ENCODE measurements at places on chromosomes 6 and 20. TPM values are rescaled to one million over a fixed set of nuclear protein-coding genes. Genes with fewer than 3 reads are reported as not detected.
A peak's percentile ranks its signal among the peaks of the same experiment; 100 is the strongest.

- DNase-seq: no peak
- no peaks in the 10 kb centered on the region for H3K4me1 ChIP-seq
- H3K27ac ChIP-seq: no peak overlapping the region
- no peaks in the 10 kb centered on the region for H3K36me3 ChIP-seq
Measured at GRCh38 chr6:151731313-151731712, 76.2 kb upstream of the ESR1 start.

DNA sequence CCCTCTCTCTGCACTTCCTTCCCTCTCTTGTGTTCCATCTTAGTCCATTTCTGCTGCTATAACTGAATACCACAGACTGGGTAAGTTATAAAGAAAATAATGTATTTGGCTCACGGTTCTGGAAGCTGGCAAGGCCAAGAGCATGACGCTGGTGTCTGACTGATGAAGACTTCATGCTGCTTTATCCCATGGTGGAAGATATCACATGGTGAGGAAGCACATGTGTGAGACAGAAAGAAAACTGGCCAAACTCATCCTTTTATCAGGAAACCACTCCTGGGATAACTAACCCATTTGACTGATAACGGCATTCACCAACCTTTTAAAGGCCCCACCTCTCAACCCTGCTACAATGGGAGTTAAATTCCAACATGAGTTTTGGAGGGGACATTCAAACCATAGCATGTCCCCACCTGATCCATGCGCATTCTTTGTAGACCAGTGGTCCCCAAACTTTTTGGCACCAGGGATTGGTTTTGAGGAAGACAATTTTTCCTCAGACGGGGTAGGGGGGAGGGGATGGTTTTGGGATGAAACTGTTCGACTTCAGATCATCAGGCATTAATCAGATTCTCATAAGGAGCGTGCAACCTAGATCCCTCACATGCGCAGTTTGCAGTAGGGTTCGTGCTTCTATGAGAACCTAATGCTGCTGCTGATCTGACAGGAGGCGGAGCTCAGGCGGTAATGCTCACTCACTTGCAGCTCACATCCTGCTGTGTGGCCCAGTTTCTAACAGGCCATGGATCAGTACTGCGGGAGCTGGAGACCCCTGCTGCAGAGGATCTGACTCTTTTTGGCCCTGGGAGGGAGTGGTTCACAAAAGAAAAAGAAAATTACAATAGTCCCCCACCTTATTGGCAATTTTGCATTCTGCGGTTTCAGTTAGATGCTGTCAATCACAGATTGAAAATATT is 71.7 kb upstream of the RNF24 start:
- no peak overlapping the region for H3K4me3 ChIP-seq
- peaks cover 29% of the 10 kb centered on the region for H3K4me1 ChIP-seq
- H3K36me3 ChIP-seq: no peaks in the 10 kb centered on the region
- no peak for DNase-seq
- no peak overlapping the region for H3K27ac ChIP-seq

- H3K36me3 ChIP-seq: peaks cover 52% of the 10 kb centered on the region
- no peak overlapping the region for H3K4me3 ChIP-seq
- H3K27me3 ChIP-seq: no peaks in the 10 kb centered on the region
- H3K4me1 ChIP-seq: no peaks in the 10 kb centered on the region
- no peak overlapping the region for H3K27ac ChIP-seq
Measured at GRCh38 chr20:57372581-57373350, 18.4 kb upstream of the RBM38 start.

Gene GSTA2
- total RNA-seq: not detected

Gene OSTM1
- total RNA-seq: 72.8 TPM

DNA sequence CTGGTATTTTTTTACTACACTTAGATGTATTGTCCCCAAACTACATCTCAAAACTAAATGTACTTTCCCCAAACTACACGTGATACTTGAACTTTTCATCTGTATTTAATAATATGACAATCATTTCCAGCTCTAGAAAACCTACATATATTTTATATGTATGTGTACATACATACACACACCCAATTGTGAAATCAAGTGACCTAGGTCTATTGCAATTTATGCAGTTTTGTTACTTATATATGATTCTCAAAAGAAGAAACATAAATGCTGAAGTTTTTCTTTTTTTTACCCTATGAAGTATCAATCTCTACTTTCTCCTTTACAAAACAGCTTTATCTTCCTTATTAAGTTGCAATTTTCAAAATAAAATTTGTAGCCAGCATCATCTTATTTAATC is 4.7 kb downstream of the ADNP start:
- H3K36me3 ChIP-seq: peaks cover 30% of the 10 kb centered on the region
- peaks cover 17% of the 10 kb centered on the region for H3K4me1 ChIP-seq
- no peak for DNase-seq
- H3K4me3 ChIP-seq: no peak overlapping the region
- H3K27me3 ChIP-seq: no peaks in the 10 kb centered on the region
- H3K27ac ChIP-seq: no peak overlapping the region

Gene ALDH8A1
- total RNA-seq: 0.41 TPM

GRCh38 chr20:50837532-50838321 is 42.9 kb downstream of the BCAS4 start:
- H3K36me3 ChIP-seq: no peaks in the 10 kb centered on the region
- H3K27me3 ChIP-seq: no peaks in the 10 kb centered on the region
- DNase-seq: peak; percentile 94
- H3K4me3 ChIP-seq: peak overlapping the region; percentile 5
- peaks cover 18% of the 10 kb centered on the region for H3K4me1 ChIP-seq
- peak overlapping the region; percentile 23 for H3K27ac ChIP-seq

GRCh38 chr6:137852346-137852745 is 14.7 kb upstream of the TNFAIP3 start:
- H3K27me3 ChIP-seq: no peaks in the 10 kb centered on the region
- H3K27ac ChIP-seq: no peak overlapping the region
- H3K4me3 ChIP-seq: no peak overlapping the region
- peaks cover 21% of the 10 kb centered on the region for H3K4me1 ChIP-seq
- peak; percentile 64 for DNase-seq

Gene TDP2
- total RNA-seq: 27.2 TPM

DNA sequence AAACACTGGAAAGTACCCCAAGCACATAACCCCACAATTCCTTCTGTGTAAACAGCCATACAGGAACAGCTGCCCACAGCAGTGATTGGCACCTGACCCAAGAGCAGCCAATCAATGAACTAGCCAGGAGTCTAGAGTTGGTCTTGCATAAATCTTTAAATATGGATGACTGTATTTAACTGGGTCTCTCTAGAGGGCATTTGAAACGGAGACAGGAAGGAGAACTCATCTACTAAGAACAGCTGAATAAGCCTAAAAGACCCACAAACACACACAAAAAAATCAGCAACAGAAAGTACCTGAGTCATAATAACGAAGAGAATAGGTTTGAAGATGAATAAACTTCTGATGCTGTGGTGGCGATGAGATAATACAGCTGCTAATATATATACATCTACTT is 49.0 kb upstream of the ASF1A start:
- no peak for DNase-seq
- no peak overlapping the region for H3K27ac ChIP-seq
- no peaks in the 10 kb centered on the region for H3K4me1 ChIP-seq

GRCh38 chr20:32483351-32484224 is 101.5 kb downstream of the NOL4L start:
- H3K27me3 ChIP-seq: no peaks in the 10 kb centered on the region
- H3K4me3 ChIP-seq: peak overlapping the region; percentile 61
- peak; percentile 77 for DNase-seq
- H3K36me3 ChIP-seq: no peaks in the 10 kb centered on the region
- H3K4me1 ChIP-seq: peaks cover 24% of the 10 kb centered on the region
- H3K27ac ChIP-seq: peak overlapping the region; percentile 11

DNA sequence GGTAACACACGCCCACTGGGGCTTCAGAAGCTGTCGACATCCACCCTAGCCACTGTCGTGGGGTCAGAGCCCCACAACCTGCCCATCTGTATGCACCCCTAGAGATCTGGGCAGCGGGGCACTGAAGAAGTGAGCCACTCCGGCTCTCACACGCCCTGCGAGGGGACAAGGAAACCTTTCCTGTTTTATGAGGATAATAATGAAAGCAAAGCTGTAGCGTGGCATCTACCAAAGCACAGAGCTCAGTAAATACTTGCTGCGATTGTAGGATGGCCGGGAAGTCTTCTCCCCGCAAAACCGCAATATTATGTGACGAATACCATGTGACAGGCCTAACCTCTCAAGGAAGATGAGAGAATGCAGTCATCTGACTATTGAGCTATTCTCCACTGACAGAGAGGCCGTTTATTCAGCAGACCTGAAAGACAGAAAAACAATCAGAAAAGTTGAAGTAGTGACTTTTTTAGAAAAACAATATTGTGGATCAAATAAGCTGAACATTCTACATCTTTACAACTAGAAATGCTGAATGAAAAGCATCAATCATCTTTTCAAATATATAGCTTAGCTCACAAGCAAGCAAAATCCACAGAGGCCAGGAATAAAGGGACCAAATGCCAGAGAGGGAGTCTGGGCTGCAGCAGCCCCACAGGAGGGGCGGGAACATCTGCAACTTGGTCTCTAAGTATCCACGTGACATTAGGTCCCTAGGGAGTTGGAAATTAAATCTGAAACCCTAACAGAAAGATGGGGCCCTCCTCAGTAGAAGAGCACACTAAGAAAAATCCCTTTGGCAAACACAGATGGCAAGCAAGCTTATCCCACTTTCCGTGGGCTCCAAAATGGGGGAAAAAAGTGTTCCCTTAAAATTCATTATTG is 207.8 kb downstream of the TTLL2 start:
- DNase-seq: no peak
- no peak overlapping the region for H3K27ac ChIP-seq
- H3K4me1 ChIP-seq: peaks cover under 1% of the 10 kb centered on the region
- no peaks in the 10 kb centered on the region for H3K27me3 ChIP-seq
- H3K4me3 ChIP-seq: no peak overlapping the region

DNA sequence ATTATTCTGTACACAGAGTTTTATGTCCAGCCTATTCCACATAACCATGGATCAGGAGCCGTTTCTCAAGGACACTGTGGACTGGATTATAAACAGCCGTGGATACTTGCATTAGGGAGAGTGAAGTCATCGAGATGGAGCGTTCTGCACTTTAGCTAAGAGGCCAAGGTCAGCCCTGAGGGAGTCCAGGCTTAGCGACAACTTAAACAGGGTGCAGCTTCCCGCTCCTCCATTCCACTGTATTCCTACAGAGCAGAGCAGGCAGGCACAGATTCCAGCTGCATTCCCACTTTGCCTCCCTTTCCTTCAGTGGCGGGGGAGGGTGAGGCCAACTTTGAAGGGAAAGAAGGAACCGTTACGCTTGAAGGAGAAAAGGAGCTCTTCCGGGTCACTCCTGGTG is 59.5 kb downstream of the RAMACL start:
- no peaks in the 10 kb centered on the region for H3K27me3 ChIP-seq
- no peak overlapping the region for H3K27ac ChIP-seq
- no peaks in the 10 kb centered on the region for H3K4me1 ChIP-seq

- no peaks in the 10 kb centered on the region for H3K27me3 ChIP-seq
- H3K4me1 ChIP-seq: peaks cover 1% of the 10 kb centered on the region
- H3K27ac ChIP-seq: no peak overlapping the region
- no peak for DNase-seq
Measured at GRCh38 chr20:24986436-24987015, 6.0 kb downstream of the APMAP start.

GRCh38 chr6:152360034-152360433 is 277.1 kb downstream of the SYNE1 start:
- no peaks in the 10 kb centered on the region for H3K4me1 ChIP-seq
- H3K4me3 ChIP-seq: no peak overlapping the region
- H3K27ac ChIP-seq: no peak overlapping the region

DNA sequence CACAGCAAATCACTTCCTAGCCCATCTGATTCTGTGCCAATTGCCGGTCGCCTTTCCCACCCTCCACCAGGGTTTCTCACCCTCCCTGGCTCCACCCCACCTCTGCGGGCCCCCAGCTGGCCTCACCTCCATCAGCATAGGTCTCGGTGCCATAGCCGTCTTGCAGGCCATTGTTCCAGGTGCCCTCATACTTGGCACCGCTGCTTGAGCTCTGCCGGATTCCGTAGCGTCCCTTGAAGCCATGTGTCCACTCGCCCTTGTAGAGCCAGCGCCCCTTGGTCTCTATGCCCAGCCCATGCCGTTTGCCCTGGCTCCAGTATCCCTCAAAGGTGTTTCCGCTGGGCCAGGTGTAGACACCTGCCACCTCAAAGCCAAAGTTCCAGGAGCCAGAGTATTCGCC is 787 bp downstream of the JPH2 start:
- H3K27me3 ChIP-seq: no peaks in the 10 kb centered on the region
- H3K4me1 ChIP-seq: peaks cover 18% of the 10 kb centered on the region
- no peak for DNase-seq
- H3K4me3 ChIP-seq: peak overlapping the region; percentile 47
- H3K36me3 ChIP-seq: no peaks in the 10 kb centered on the region

DNA sequence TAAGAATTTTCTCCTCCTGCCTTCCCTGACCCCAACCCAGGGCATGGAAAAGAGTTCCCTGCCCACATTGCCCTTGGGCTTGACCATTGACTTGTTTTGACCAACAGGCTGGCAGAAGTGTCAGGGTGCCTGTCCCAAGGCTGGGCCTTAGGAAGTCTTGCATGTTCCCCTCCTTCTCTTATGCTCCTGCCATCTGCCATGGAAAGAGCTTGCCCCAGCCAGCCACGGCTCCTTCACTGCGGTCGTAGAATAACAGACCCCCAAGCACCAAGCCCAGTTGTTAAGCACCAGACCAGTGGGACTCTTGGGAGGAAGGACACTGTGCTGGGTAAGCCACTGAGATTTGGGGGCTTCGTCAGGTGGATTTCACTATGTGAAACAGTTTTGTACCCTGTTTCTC is 53.6 kb downstream of the SNX5 start:
- no peak for DNase-seq
- H3K27ac ChIP-seq: no peak overlapping the region
- no peak overlapping the region for H3K4me3 ChIP-seq

Data from astrocyte (in vitro differentiated cells and primary cell).